H54 (cell line): ENCODE measurements at places on chromosomes 5 and 9.

DNA sequence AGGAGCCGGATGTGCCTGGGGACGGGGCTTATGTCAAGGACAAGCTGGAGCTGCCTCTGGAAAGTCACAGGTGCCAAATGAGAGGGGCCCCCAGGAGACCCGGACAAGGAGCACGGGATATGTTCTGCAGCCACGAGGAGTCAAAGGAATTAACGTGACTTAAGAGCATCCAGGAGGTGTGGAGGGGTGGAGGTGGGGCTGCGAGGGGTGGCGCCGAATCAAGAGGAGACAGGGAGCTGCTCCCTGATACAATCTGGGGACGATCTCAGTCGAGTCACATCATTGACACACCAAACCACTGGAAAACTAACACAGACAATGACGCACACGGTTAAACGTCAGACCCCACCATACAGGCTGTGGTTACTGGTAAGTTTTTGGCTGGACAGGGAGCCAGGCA, 10.4 kb downstream of the CCDC127 start:
- no peak for DNase-seq

GRCh38 chr5:128225245-128226030, 141.9 kb downstream of the SLC12A2 start:
- DNase-seq, result no peak

DNA sequence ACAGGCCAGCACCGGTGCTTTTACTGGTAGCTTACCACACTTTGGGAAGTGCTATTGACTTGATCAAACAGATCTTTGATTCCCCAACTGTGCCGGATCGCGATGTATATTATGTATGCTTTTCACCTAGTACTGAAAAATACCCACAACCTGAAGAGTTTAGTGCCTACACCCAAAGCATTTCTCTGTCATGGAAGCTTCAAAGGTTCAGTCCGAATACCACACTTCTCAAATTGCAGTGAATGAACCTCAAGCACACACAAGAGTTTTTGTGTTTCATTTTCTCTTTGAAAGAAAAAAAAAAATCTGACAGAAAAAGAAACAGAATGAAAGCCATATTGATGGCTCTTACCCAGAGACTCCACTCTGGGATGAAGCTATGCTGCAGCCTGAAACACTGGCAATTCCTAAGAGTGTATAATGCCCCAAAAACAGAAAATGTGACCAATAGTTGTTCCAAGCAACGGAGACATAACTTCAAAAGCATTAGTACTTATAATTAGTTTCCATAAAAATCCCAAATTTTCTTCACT, 100.9 kb downstream of the EBF1 start:
- no peak for DNase-seq

DNA sequence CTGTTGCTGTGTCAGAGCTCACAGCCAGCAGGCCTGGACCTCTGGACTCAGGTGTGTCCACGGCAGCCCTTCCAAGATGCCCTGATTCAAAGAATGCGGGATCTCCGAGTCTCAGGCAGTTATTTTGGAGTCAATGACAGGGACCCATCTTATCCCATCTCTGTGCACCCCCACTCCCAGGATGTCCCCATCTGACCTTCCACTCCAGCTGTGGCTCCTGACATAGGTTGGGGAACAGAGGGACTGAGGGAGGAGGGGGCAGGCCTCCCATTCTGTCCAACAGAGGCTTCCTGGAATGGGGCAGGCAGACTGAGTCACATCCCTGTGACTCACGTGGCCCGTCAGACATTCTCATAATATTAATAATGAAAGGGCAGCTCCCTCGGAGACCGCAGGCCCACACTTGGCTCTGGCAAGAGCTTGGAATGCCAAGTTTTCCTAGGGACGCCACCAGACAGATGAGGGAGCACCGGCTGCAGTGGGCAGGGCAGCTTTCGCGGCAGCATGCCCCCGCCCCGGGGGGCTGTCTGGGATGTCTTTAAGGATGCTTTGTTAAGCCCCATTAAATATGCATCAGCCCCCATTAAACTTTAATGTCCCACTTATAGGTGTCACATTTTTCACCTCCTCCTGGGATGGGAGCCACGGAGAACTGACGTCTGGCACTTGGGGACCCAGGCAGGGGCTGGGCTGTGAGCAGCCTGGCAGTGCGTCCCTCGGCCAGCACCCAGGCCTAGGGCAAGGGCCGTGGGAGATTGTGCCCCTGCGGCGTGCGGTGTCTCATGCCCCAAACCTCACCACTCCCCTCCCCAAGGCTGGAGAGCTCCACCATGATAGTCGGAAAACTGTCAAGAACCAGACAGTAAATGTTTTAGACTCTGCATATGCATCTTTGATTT, 23.6 kb upstream of the FIBCD1 start:
- DNase-seq, result peak; percentile 67

GRCh38 chr9:131046581-131047202, 37.7 kb downstream of the LAMC3 start:
- DNase-seq, result peak; percentile 14
